CD4-positive, alpha-beta T cell treated with Interleukin-6 for 4 hours (primary cell): ENCODE measurements at places on chromosomes 3 and 15.

GRCh38 chr3:150251187-150252062 lies 156.7 kb upstream of the TSC22D2 start:
- no peak for DNase-seq

- DNase-seq: no peak
Observed at GRCh38 chr3:63963496-63963895, 51.3 kb upstream of the SCAANT1 start.

- DNase-seq: no peak
Observed at GRCh38 chr15:26864664-26865191, 2.1 kb upstream of the GABRA5 start.

DNA sequence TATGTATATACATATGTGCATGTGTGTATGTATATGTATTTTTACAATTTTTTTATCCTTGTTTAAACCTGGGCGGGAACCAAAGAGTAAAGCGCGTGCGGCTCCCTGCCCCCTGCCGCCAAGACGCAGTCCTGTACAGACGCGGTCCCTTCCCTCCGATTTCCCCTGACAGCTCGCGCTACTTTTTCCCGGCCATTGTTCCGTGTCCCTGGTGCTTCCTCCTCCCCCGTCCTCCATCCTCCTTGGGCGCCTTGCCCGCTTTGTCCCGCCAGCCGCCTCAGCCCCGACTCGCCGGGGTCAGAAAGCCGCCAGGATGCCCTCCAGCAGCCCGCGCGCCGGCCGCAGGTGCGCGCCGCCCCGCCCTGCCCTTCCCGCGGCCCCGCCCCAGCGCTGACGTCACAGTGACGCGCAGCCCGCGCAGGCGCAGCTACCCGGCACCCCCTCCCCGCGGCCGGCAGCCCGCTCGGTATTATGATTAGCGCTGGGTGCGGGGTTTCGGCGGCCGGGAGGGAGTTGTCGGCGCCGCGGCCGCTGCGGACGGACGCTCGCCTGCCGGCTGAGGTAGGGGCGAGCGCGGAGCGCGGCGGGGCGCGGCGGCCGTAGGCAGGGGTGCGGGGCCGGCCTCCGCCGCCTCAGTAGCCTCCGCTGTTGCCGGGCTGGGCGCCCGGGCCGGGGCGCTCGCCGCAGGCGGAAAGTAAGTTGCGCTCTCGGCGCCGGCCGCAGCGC lies at the start of gene SNRK:
Gene SNRK, plus strand, starts transcription at position 426 of the 726 bp plus-strand sequence. CDS start 16,664 bp downstream, outside the sequence.
- DNase-seq: peak; percentile 90

DNA sequence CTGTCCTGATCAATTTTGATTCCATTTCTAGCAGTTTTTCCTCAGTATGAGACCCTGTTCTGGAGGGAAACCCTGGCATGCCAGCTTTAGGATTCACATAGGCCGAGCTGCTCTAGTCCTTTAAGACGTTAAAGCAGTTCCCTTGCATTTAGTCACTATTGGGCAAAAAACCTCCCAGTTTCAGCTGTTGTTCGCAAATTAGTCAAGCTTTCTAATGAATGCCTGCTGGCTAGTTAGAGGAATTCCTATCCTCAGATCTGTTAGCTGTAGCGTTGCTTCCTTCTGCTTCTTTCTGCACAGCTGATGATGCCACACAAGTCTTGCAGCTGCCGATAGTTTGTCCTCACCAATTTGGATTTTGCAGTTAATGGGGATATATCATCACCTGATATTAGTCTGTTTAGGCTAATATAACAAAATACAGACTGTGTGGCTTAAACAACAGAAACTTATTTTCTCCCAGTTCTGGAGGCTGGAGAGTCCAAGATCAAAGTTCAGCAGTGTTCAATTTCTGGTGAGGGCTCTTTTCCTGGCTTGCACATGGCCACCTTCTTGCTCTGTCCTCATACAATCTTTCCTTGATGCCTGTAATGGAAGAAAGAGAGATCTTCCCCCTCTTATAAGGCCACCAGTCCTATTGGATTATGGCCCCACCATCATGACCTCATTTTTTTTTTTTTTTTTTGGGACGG lies 7.5 kb upstream of the UBL7 start:
- no peak for DNase-seq

GRCh38 chr3:128616516-128617269 lies 33.9 kb downstream of the RPN1 start:
- no peak for DNase-seq

DNA sequence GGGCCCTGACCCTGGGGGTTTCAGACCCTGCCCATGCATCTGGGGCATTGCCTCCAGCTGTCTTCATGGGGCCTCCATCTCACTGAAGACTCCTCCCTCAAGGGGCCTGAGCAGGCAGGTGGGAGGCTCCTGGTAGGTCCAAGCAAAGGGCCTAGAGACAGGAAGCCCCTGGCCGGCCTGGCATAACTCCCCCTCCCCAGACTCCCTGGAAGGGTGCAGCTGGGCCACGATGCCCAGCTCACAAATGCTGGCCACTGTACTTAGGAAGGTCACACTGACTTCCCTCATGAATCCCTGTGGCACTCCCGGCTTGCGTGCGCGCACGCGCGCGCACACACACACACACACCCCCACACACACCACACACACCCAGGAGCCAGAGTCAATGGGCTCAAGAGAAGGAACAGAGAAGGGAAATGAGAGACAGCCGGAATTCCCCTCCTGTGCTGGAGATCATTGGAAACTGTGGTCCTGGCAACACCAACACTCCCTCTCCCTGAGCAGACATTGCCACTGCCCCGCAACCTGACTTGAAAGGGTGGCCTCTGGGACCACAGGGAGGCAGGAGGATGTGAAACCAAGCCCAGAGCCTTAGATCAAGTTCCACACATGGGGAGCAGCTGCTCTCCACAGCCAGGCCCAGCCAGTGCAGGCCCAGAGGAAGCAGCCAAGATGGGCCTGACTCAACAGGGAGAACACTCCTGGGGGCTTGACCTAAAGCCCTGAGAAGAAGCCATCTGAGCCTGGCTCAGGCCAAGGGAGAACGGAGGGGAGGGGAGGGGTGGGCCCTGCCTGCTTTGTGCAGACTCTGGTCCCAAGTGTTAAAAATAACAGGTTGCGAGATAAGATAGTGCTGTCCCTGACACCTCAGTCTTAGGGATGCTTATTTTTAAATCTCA lies 69.7 kb downstream of the SCN5A start:
- no peak for DNase-seq

DNA sequence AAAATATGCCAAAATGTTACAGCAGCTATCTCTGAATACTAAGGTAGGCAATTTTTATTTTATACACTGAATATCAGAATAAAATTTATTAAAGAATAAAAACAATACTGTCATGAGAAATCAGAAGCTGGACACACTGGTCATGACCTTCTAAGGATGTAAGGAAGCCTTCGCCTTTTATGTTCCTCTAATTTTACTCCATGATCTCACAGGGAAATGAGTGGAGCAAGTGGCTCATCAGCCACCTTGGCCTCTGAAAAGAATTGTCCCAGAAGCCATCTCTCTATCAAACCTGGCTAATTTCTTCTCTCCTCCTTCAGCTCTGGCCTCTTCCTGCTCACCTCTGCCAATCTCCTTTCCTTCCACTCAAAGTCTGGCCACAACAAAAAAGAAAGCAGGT lies 48.6 kb downstream of the THRB start:
- DNase-seq: no peak

GRCh38 chr3:159928071-159928491 lies 60.6 kb upstream of the IL12A start:
- no peak for DNase-seq

DNA sequence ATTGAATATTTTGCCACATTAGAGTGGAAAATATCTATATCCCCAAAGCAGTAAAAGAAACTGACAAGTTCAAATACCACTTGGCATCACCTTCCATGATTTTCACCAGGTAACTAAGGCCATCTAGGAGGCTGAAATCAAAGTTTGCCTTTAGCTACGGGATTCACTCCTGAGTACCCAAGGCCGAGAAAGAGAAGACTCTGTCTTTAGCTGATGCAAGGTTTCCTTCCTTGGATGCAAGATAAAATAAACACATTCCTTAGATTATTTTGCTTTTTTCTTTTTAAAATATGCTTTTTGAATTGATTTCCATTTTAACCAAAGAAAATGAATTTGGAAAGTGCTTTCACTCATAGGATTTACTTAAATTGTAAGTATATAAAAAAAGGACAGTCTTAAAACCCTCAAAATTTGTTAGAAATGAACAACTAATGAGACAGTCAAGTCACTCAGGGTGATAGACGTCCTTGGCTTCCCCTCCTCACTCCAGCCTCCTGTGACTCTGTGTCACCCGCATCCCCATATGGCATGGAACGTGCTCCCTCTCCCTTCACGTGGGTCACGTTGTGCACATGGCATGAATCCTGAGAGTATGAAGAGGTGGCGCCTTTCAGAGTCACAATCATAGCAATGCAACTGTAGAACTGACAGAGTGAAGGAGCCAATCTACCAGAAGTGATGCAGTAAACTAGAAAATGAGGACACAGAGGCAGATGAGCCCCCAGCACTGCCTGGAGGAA lies 148.4 kb downstream of the RTP4 start:
- no peak for DNase-seq

- no peak for DNase-seq
Observed at GRCh38 chr15:46815240-46815639, 902.1 kb upstream of the SEMA6D start.

DNA sequence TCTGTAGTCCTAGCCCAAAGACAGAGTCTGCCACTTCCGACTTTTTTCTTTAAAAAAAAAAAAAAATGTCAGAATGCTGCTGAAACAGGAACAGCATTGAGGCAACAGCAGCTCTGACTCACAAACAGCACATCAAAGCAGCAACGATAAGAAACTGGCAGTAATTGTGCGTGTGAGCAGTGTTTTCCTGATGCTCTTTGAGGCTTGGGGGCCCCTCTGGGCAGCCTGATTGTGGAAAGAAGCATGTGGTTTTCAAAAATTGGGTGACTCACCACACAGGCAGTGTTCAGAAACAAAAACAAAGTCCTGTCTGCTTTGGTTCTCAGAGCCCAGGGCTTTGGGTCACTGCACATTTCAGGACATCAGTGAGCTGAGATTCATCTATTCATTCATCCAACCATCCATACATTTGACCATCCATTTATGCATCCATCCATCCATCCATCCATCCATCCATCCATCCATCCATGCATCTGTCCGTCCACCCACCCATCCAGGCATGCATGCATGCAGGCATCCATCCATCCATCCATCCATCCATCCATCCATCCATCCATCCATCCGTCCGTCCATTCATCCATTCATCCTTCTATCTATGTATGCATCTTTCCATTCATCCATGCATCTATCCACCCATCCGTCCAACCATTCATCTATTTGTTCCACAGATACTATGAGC lies 308.4 kb downstream of the RPLP1 start:
- DNase-seq: peak; percentile 87

- DNase-seq: no peak
Observed at GRCh38 chr15:79680720-79681119, 216.1 kb downstream of the MTHFS start.

- DNase-seq: peak; percentile 76
Observed at GRCh38 chr3:183515968-183516851, 39.3 kb downstream of the KLHL6 start.

- no peak for DNase-seq
Observed at GRCh38 chr3:181705086-181705480, 6.6 kb upstream of the SOX2 start.

- DNase-seq: no peak
Observed at GRCh38 chr15:67241132-67241855, 13.2 kb downstream of the AAGAB start.

GRCh38 chr15:68930268-68931022 lies at the start of gene SPESP1:
SPESP1 (plus strand) TSS chr15:68930525; CDS start chr15:68930654, 129 bp downstream.
- DNase-seq: peak; percentile 22

DNA sequence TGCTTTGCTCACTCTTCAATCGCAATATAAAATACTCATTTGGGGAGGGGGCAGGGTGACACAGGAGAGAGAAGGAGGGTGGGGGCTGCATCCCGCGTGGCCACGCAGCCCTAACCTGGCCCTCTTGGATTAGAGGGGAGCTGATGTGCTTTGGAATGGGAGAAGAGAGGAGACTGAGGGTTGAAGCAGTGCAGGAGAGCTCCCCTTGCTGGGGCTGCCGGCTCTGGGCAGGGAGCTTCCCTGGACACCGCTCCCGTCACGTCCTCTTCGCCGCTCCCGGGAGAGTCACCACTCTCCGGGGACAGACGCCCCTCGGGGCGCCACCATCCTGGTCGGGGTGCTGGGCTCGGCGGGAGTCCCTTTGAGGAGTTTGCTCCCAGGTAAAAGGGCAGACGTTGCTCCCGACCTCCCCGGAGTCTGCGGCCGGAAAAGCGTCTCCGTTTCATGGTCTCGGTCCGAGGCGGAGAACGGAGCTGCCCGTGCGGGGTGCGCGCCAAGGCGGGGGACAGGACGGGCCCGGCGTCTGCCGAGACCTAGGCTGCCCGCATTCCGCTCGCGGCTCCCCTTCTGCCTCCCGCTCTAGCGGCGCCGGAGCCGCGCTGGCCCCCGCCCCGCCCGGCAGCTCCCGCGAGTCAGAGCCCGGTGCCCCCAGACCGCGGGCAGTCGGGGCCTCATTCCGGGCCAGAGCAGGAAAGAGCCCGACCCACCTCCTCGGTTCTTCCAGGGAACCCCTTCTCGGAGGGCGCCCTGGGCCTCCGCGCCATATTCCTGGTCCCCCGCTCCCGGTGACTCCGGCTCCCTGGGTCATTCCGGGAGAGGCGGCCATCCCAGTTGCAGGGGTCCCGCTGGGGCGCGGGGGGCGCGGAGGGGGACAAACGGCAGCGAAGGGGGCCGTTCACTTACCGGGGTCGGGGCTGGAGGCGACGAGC lies 603 bp downstream of the SLC7A14 start:
- DNase-seq: no peak

DNA sequence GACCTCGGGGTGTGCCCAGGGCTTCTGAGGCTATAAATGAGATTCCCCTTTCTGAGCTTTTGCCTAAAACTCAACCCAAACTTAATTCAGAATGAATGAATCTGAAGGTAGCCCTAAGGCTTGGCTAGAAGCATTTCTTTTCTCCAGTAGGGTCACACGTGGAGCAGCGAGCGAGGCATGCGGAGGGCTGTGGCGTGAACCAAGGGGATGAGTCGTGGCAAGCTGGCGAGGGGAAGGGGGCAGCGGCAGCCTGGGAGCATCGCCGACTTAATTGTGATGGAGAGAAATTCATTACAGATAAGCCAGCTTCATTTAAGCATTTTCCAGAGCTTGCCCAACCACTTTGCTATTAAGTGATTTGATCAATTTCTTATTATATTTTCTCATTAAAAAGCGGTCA lies 79.9 kb downstream of the CHSY1 start:
- no peak for DNase-seq

DNA sequence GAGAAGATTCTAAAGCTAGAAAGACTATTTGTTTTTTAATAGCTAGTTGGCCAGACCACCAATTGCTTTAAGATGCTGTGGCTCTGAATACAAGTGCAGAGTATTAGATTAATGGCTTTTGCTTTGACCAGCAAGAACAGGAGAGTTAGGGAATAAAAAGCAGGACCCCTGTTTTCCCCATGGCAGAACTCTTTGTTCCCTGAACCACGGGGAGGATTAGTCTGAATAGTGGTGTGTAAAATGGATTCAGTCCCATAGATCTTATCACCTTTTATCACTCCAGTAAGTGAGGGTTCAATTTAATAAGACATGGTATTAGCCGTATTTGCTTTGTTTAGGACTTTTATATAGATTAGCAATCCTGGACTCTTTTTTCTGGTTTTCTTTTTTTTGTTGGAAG lies 562.6 kb upstream of the DPPA4 start:
- no peak for DNase-seq

GRCh38 chr3:168803536-168803935 lies 707.8 kb upstream of the GOLIM4 start:
- DNase-seq: no peak

- no peak for DNase-seq
Observed at GRCh38 chr3:52494445-52494844, 693 bp upstream of the STAB1 start.

- no peak for DNase-seq
Observed at GRCh38 chr15:57626713-57627440, 35.2 kb downstream of the MYZAP start.

- no peak for DNase-seq
Observed at GRCh38 chr15:60735559-60736047, 256.7 kb upstream of the ICE2 start.
